ENCODE measurements at places on chromosomes 13 and 19.

GRCh38 chr13:18947376-18947977 lies 234.1 kb downstream of the TUBA3C start:
- no peak for DNase-seq

GRCh38 chr13:68257111-68257842 lies 1027.1 kb upstream of the PCDH9 start:
- DNase-seq: no peak

- no peak for DNase-seq
Measured at GRCh38 chr19:58117841-58118575, 20.0 kb upstream of the ZSCAN18 start.

DNA sequence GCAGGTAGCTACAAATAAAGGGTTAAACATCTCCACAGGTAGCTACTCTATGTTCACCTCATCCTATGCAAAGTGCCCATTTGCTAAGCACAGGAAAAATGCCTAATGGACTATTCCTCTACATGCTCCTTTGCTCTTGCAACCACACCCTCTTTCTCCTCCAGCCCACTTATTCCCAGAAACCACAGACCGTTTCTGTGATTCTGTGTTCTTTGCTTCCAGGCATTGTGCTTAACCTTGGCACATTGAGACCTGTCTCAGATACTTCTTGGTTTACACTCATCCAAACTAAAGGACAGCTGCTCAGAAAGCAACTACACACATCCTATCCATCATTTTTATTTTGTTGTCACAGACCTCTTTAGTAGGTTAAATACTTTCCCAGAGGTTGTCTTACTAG lies 785.0 kb upstream of the MIR17HG start:
- no peak for DNase-seq

All from activated CD4-positive, alpha-beta memory T cell treated with anti-CD3 and anti-CD28 coated beads for 36 hours (primary cell).